ENCODE measurements at places on chromosomes 2 and 18. TPM values are rescaled to one million over a fixed set of nuclear protein-coding genes. Genes with fewer than 3 reads are reported as not detected.

GRCh38 chr18:80042785-80043184 lies 8.6 kb downstream of the RBFA start:
- DNase-seq, result no peak

DNA sequence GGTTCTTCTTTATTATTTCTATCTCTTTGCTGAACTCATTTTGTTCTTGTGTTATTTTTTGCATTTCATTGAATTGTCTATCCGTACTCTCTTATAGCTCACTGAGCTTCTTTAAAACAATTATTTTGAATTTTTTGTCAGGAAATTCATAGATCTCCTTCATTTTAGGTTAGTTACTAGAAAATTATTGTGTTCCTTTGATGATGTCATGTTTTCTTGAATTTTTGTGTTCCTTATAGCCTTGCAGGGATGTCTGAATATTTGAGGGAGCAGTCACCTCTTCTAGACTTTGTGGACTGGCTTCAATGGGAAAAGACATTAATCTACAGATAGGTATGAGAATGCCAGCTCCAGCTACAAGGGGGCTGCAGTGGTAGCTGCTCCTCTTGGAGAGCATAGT lies 20.7 kb upstream of the OSBPL6 start:
- DNase-seq, result no peak

DNA sequence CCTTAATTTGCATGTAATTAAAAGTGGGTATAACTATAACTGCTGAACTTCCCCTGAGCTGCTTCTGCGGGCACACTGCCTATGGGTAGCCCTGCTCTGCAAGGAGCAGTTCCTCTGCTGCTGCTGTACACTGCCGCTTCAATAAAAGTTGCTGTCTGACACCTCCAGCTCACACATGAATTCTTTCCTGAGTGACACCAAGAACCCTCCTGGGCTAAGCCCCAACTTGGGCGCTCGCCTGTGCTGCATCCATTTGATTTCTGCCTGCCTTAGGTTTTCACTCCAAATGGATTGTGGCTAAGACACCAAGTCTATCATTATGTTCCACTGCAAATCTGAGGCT lies 215.7 kb downstream of the ANAPC1 start:
- DNase-seq, result no peak

- DNase-seq, result no peak
Measured at GRCh38 chr2:120878970-120879369, 143.3 kb downstream of the GLI2 start.

GRCh38 chr2:72457801-72458516 lies 310.3 kb upstream of the CYP26B1 start:
- no peak for DNase-seq

DNA sequence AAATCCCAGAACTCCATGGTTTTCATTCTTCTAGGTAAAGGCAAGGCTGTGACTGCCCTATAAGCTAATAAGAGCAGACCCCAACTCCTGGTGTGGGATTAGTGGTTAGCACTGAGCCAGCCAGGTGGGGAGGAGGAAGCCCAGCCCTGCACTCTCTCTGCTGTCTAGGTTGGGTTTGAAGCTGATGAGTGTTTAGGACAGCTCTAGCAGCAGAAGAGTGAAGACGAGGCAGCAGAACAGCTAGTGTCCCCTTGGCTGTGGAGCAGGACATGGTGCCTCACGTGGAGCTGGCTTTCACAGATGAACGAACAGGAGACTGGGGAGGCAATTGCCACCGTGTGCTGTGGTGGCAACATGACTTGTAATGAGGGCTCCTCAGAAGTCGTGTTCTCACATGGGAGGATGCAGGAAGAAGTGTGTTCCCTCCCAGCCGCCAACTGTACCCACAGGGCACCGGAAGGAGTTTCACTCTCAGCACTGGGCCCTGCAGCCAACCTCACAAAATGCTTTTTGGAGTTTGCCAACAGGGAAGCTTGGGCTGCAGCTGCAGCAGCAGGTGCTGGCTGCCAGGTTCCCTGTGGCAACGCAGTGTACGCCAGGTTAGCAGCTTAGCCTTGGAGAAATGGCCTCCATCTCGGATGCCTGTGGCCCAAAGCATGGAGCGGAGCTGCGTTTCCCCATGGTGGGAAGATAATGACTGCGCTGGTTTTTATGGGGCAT lies 328.2 kb downstream of the SETBP1 start:
- DNase-seq, result no peak

GRCh38 chr2:174054926-174055325 lies 89.8 kb upstream of the SP3 start:
- DNase-seq, result no peak

DNA sequence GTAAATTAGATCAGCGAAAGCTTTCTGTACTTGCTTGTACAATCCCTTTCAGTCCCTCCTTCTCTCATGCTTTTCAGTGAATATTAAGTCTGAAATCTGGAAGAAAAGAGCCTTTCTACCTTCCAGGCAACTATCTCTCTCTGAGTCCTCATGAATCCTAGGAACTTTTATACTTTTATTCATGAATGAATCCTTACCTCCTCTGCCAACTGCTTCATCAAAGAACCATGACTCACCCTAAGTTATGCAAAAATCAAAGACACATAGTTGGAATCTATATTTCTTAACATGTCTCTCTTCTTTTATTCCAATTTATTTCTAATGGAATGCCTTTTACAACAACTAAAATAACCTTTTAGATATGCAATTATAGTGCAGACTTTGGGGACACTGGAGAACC lies 394.2 kb downstream of the CLIP4 start:
- DNase-seq, result no peak

DNA sequence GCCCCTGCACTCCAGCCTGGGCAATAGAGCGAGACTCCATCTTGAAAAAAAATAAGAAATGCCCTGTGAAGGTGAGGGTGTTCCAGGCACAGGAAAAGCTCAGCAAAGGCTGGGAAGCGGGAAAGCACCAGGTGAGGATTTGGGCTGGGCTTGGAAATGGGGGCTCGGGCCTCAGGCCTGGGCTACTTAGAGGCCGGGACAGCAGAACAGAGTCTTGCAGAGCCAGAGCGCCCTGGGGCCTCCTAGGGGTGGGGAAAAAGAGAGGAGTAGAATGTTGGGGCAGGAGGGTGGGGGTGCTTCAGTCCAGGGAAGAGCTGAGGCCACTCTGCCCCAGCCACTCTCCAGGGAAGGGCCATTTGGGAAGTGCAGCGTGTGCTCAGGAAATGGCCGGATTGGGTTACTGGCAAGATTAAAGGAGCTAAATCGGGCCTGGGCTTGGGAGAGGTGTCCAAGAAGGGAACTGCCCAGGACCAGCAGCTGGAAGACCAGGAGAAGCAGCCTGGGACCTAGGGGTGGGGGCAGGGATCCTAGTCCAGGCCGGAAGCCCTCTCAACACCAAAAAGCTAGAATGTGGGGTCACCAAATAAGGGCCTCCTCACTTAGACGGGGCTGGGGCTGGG lies 13.8 kb upstream of the DES start:
- no peak for DNase-seq

DNA sequence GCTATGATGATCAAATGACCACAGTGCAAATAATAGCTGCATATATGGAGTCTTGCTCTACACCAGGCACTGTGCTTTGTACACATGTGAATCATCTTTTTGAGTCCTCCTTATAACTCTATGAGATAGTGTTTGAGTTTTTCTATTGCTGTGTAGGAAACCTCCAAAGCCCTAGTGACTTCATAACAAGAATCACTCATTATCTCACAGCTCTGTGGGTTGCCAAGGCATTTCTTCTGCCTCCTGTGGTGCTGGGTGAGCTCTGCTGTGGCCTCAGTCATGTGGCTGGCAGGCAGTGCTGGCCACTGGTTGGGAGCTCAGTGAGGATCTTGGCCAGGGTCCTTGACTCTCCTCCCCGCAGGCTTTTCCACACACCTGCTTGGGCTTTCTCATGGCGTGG lies 153.4 kb downstream of the CAPN13 start:
- DNase-seq, result no peak

DNA sequence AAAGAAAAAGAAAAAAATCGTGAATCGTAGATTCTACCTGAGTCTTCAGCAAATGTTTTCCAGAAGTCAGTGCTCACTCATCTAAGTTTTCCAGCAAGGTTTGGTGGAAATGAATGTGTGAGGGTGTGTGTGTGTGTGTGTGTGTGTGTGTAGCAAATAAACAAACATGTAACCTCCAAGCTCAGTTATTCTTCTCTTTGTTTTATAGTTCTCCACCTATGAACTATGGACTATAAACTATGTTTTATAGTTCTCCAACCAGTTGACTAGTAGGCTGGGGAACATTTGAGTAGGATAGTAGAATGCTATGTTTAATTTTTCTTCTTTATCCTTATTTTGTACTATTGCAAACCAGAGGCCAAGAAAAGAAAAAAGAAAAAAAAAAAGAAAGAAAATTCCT lies 44.6 kb upstream of the SERPINE2 start:
- no peak for DNase-seq

GRCh38 chr2:177587371-177587770 lies 194.8 kb downstream of the AGPS start:
- no peak for DNase-seq

GRCh38 chr2:141068053-141068682 lies 1062.6 kb downstream of the LRP1B start:
- no peak for DNase-seq

- DNase-seq, result no peak
Measured at GRCh38 chr18:37470986-37471385, 94.6 kb downstream of the CELF4 start.

DNA sequence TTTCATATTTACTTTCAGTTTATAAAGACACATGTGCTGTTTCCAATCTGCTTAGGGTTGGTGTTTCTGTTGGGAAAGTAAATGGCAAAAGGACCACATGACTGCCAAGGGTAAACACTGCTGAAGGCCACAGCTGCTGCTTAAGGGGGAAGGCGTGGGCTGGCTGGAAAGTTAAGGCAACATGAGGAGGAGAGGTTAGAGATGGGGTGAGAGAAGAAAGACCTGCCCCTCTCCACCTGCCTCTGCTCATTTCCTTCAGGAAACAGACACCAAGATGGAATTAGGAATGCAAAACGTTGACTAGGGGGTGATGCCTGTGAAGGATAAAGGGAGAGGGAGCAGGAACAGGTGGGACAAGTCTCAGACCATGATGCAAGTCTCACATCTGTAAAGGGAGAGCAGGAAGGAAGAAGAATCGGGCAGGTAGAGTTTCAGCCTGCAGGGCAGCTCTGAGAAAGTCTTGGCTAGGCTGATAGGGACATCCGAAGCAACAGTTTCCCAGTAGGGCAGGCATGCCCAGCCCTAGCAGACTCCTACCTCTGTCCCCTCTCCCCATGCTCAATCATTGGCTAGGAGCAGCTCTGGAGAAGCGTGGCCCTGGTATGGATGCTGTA lies 86.0 kb downstream of the CDC42EP3 start:
- DNase-seq, result no peak

DNA sequence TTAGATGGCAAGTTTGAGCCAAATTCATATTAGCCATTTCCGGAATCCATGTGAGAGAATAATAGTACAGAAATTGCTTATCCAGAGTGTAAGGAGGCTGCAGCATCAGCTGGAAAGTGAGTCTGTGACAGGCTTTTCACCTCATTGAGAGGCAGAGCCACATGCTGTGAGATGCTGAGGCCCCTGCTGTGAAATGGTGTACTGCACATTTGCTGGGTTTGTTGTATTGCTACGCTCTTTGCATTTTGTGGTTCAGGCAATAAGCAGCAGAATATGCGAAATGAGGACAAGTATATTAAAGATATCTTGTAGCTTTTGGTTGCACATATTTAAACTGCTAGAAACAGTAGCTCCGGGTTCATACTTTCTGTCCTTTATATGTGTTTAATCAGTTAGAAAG lies 37.0 kb downstream of the NABP1 start:
- no peak for DNase-seq

SERPINB13 gene
- polyA plus RNA-seq, result not detected

TFCP2L1 gene
- 62.6 TPM for polyA plus RNA-seq

DCDC2C gene
- 0.27 TPM for polyA plus RNA-seq

DNAH6 gene
- polyA plus RNA-seq, result 2.4 TPM

RGPD3 gene
- 0.51 TPM for polyA plus RNA-seq

NT5DC4 gene
- polyA plus RNA-seq, result 0.48 TPM

Measured in right renal pelvis (tissue), 4 donors.